ENCODE measurements at places on chromosomes 5 and 9.
A peak's percentile ranks its signal among the peaks of the same experiment; 100 is the strongest.

- DNase-seq = no peak
Observed at GRCh38 chr9:123318961-123319421, 37.0 kb upstream of the CRB2 start.

DNA sequence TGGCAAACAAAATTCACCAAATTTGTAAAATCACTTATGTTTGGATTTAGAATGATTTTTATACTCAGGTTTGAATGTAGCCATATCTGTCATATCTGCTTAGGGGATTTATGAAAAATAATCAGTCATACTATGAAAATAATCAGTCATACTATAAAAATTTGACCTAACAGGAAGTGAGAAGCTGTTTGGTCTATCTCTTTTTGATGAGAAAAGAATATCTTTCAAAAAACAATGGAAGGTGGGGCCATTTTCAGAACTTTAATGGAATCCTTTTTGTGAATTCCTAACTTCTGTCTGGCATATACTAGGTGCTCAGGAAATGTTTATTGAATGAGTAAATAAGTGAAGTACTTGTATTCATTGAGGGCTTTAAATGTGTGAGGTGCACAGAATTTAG lies 70.1 kb downstream of the CWC27 start:
- DNase-seq = no peak

DNA sequence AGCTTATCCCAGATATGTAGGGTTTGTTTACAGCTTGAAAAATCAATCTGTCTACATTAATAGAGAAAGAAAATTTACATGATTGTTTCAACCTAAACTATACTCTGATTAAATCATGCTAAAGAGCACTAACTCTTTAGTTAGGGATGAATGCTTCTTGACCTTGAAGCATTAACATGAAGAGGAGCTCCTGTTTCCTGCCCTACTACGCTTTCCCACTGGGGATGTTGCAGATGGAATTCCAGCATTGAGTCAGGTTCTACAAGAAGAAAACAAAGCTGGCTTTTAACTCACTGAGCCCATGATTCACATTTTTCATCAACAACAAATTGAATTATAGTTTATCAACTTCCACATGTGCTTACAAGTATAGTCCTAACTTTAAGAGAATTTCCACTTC lies 471.3 kb downstream of the TMEM232 start:
- DNase-seq = no peak

GRCh38 chr5:51391175-51391574 lies 7.9 kb downstream of the ISL1 start:
- DNase-seq = no peak

- DNase-seq = no peak
Observed at GRCh38 chr5:140118302-140118936, 4.5 kb downstream of the PURA start.

DNA sequence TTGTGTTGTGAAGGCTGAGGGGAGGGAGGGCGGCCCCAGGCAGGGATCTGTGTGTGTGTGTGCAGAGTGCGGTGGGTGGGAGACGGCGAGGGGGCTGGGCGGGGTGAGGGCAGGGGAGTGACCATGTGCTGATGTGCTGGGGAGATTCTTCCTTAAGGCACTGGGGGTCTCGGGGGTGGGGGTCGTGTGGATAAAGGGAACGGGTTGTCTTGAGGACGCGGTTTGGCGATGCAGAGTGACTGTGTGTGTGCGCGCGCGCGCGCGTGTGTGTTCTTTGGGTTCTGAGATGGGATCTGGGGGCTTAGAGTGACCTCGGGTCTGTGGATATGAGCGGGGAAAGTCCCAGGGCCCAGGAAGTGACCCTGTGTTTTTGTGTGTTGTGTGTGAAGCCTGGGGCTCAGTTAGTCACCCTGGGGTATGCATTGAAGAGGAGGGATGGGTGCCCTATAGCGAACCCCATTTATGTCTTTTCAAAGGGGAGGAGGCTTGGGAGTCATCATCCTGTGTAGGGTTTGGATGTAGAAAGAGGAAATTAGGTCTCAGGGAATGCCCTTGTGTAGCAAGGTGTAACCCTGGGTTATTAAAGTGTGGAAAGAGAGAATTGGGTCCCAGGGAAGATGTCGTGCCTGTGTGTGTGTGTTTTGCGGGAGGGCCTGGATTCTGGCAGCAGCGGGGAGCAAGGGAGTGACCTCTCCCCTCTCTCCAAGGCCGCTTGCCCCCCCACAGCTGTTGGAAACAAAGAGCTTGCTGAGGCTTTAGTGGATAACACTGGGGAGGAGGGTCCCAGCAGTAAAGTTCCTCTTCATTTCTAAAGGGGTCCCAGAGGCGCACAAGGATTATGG lies 1.4 kb downstream of the TMEFF1 start:
- DNase-seq = peak; percentile 18

DNA sequence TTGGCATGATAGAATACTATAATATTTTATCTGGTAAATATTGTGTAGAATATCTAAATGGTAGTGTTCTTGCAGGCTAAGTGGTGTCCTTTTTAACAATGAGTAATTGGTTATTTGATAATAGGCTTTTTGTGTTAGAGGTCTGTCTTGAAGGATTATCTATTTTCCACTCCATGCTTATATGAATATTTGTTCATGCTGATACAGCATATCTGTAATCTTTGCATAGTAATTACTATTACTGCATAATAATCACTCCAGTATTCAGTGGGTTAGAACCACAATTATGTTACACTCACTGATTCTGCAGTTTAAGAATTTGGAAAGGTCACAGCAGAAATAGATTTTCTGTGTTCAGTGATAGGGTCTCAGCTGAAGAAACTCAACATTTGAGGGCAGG lies 1229.9 kb downstream of the MAT2B start:
- no peak for DNase-seq

GRCh38 chr5:73867345-73868335 lies 241.6 kb downstream of the ARHGEF28 start:
- DNase-seq = no peak

DNA sequence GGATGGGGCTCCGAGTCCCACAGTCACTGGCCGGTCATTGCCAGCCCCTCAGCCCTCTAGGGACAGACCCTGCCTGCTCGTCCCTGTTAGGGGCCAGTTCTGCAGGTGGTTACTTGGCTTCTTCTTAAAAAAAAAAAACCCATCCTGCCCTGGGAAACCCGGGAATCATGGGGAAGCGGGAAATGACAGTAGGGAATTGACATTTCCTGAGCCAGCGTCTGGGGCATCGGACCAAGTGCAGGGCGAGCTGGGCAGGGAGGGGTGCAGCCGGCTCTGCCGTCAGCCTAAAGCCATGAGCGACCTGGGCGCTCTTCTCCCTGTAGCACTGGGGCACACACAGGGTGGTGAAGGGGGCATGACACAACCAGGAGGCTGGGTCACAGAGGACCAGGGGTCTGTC lies 66.6 kb downstream of the RXRA start:
- no peak for DNase-seq

DNA sequence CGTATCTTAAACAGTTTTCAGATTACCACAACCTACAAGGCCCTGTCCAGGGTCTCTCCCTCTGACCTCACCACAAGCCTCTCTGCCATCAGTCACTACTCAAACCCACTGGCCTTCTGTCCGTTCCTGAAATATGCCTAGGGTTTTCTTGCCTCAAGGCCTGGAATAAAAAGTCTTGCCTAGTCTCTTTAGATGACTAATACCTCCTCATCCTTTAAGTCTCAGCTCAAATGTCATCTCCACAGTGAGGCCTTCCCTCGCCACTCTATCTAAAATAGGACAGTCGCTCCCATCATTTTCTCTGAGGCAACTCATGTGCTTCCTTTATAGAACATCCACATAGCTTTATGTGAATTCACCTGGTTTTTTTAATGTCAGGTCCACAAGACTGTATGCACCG lies 5.2 kb downstream of the DENND1A start:
- DNase-seq = no peak

DNA sequence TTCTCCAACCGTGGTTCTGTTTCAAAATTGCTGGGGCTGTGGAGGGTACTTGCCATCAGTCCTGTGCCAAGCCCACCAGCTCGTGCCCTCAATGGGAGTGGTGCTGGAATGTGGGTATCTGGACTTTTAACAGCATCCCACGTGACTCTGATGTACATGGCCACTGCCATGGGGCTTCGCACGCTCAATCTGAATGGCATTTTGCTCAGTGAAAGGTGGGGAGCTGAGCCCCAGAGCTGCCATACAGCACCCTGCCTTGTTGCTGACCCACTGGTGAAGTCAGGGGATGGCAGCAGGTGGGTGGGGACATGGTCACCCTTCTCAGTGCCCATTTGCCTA lies 16.6 kb upstream of the SYNPO start:
- DNase-seq = no peak

- DNase-seq = no peak
Observed at GRCh38 chr9:86241216-86241615, 18.2 kb downstream of the C9orf153 start.

DNA sequence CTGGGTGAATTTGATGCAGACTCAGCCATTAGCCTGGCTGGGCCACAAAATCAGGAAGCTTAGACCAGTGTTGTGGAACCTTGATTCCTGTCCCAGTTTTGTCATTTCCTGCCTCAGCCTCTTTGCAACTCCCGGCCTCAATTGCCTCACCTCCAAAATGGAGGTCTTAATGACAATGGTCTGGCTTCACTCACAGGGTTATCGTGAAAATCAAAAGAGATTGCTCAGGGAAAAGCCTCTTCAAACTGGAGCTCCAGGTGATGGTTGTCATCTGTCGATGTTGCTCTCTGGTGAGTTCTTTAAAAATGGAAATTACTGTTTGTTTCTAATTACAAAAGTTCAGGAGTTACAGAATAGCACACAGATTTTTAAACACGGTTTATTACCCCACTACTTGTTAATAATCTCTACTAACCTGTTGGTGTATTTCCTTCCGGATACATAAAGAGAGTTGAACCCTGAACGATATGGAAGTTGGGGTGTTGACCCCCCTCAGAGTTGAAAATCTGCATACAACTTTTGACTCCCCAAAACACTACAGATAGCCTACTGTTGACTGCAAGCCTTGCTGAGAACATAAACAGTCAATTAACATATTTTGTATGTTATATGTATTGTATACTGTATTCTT lies 109.9 kb upstream of the CPEB4 start:
- peak; percentile 33 for DNase-seq

DNA sequence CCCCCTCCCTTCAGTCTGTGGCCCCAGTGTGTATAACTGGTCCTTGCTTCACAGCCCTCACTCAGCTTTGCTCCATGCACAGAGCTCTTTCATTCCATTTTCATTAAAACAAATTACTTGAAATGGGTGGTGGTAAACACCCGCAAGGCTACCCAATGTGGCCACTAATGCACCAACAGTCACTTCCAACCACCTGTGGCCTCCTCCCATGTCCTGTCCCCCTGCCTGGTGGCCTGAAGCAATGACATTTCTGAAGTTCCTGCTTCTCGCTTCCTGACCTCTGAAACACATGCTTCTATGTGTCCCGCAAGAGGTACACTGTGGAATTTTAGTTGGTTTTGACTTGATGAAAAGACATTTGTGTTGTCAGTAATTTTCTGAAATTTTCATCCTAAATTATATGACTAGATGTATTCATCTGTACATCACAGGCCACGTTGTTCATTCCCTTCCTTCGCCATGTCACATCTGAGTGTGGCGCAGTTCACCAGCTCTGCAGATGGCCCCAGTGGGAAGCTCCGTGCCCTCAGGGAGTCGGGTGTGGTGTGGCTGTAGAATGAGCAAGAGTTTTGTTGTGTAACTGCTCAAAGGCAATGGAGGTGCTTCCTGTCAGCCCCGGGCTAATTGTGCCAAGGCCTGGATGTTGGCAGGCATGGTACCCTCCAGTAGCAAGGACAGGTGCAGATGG lies 9.6 kb downstream of the ROPN1L start:
- DNase-seq = no peak

DNA sequence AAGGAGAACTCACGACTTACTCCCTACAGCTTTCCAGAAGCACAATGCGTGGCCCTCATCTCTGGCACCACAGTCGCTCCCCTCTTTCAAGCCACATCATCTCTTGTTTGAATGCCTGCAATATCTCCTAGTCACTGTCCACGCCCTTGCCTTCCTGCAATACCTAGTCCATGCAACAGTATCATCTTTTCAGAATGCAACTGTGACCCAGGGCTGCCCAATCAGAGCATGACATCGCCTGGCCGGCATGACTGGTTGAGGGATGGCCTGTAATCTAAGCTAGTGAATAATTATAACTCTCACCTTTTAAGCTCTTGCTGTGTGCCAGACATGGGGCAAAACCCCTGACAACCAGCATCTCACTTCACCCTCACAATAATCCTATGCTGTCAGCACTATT lies 52.5 kb upstream of the CPEB4 start:
- DNase-seq = no peak

DNA sequence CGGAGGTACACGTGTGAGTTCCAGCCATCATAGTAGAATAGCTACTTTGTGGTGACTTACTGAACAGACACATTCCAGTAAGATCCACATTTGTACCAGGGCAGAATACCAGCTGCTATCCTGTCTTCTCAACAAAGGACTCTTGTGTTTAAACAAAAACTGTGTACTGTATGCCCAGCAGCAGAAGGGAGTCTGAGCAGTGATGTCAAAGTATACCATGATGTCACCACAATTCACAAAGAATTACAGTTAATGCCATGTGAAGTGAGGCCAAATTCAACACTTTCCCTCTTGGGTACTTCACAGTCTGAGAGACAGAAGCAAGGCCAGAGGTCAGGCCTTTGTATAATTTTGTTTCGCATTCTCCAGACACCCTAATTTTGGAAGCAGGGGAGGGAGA lies 137.0 kb downstream of the ADAMTSL1 start:
- DNase-seq = no peak

- DNase-seq = no peak
Observed at GRCh38 chr5:128774605-128775004, 190.7 kb upstream of the SLC27A6 start.

- DNase-seq = no peak
Observed at GRCh38 chr5:9348401-9348996, 197.4 kb downstream of the SEMA5A start.

DNA sequence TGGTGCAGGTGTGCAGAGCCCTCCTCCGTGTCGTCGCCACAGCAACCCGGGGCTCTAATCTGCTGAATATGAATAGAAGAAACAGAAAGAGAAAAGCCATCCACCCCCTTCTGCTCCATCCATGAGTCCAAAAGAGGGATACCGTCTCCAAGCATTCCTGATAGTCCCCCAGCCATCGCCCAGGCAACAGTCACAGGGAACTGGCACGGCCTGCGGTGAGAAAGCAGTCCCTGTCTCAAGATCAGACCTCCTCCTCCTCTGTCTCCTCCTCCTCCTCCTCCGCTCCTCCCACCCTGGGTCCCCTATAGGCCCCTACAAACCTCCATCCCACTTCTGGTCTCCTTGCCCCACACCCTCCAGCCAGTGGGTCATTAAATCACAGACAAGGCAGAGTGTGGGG lies 308.1 kb upstream of the MPDZ start:
- no peak for DNase-seq

- no peak for DNase-seq
Observed at GRCh38 chr9:17488662-17489061, 90.2 kb upstream of the SH3GL2 start.

DNA sequence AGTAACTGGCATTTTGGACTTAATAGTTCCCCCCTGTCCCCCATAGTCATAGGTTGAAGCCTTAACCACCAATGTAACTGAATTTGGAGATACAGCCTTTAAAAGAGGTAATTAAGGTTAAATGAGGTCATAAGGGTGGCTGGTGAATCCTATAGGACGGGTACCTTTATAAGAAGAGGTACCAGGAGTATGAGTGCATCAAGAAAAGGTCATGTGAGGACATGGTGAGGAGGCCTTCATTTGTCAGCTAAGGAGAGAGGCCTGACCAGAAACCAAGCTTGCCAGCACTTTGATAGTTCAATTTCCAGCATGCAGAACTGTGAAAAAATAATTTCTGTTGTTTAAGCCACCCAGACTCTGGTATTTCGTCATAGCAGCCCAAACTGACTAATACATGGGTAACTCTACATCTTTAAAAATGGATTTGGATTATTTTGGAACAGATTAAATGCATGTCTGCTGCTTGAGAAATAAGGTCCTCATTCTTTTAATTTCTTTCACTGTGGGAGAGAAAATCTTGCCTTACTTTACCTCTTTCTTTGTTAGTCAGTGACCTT lies 9.7 kb downstream of the RASA1 start:
- DNase-seq = no peak

Measured in OCI-LY7 (cell line).